ENCODE measurements at places on chromosomes 5 and 9. TPM values are rescaled to one million over a fixed set of nuclear protein-coding genes. Genes with fewer than 3 reads are reported as not detected.

DNA sequence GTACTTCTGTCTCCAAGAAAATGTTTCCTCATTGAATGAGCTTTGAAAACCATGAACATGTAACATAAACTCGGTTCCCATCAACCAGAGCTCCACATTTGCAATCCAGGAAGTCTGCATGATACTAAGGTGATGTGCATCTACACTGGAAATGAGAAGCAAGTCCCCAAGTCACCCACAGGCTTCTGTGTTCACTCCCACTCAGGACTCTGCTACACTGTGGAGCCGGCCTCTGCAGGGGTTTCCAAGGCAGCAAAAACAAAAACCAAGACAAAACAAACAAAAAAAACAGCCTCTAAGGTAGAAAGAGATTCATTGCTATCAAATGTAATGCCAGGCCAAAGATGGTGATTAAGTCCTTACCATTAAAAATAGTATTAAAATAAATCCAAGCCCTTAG, 593.7 kb downstream of the IRX1 start:
- H3K4me1 ChIP-seq, result peaks cover 6% of the 10 kb centered on the region
- peaks cover 3% of the 10 kb centered on the region for H3K36me3 ChIP-seq
- H3K27ac ChIP-seq, result no peak overlapping the region
- H3K4me3 ChIP-seq, result peak overlapping the region; percentile 21
- DNase-seq, result no peak

GRCh38 chr9:111842313-111842712, 47.6 kb upstream of the SHOC1 start:
- no peak overlapping the region for H3K4me3 ChIP-seq
- no peak for DNase-seq
- no peaks in the 10 kb centered on the region for H3K36me3 ChIP-seq
- no peaks in the 10 kb centered on the region for H3K4me1 ChIP-seq
- no peaks in the 10 kb centered on the region for H3K27me3 ChIP-seq

DNA sequence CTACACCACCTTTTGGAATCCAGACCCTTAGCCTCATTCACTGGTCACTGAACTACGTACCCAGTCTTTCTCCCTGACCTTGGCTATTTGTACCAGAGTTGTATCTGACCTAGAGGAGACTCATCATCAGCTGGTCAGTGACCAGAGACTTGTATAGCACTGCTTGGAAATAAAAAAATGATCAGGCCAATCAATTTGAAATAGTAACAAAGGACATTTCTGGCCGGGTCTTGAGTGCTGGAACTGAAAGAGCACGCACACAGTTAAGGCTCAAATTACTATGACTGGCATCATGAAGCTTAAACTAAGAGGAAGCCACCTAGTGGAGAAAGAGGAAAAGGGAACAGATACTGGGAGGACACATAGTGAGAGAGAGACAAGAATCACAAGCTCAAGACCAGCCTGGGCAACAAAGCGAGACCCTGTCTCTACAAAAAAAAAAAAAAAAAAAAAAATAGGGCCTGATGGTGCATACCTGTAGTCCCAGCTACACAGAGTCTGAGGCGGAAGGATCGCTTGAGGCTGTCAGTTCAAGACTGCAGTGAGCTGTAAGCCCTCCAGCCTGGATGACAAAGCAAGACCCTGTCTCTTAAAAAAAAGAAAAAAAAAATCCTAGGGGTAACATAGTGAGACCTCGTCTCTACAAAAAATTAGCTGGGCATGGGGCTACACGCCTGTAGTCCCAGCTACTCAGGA, 12.8 kb upstream of the SRP19 start:
- no peak overlapping the region for H3K27ac ChIP-seq
- peaks cover 4% of the 10 kb centered on the region for H3K4me1 ChIP-seq
- peak overlapping the region; percentile 6 for H3K4me3 ChIP-seq
- H3K36me3 ChIP-seq, result no peaks in the 10 kb centered on the region
- DNase-seq, result no peak
- peaks cover 5% of the 10 kb centered on the region for H3K27me3 ChIP-seq

- H3K27ac ChIP-seq, result no peak overlapping the region
- no peaks in the 10 kb centered on the region for H3K27me3 ChIP-seq
- peaks cover 12% of the 10 kb centered on the region for H3K4me1 ChIP-seq
Measured at GRCh38 chr5:44646016-44646415, 162.7 kb upstream of the MRPS30 start.

DNA sequence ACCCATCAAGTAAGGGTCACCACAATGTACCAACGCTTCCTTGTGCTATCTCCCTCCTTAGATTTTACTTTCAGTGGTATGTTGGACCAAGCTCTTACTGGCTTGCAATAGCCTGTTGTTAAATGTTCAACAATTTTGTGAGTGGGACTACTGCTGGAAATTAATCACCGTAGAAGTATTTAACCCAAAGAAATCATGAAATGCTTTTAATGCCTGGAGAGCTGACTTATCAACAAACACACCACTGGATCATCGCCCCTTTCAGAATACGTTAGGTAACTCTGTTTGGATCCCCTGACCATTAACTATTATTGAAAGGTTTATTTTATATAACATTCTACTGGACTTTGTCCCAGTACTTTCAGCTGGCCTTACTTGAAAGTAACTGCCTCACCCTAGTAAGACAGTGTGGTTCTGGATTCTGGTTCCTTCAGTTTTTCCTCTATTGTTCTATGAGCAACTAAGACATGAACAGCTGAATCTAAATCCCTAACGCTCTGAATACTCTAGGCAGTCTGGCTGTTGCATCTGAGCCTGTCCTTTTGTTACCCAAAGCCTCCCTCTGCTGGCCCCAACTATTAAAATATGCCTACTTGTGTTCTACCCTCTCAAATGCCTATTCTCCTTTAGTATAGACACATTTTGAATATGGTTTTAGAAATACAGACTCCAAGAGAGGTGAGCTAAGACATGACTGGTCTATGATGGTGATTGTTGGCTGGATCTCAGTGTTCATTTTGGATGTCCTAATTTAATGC, 1203.4 kb upstream of the DMAC1 start:
- no peak overlapping the region for H3K27ac ChIP-seq
- no peak overlapping the region for H3K4me3 ChIP-seq
- H3K4me1 ChIP-seq, result no peaks in the 10 kb centered on the region
- no peak for DNase-seq

Gene NR5A1
- total RNA-seq, result 0.35 TPM

GRCh38 chr5:167001246-167001645, 1290.2 kb upstream of the WWC1 start:
- H3K27ac ChIP-seq, result no peak overlapping the region
- H3K4me1 ChIP-seq, result peaks cover 19% of the 10 kb centered on the region
- no peaks in the 10 kb centered on the region for H3K27me3 ChIP-seq
- no peak overlapping the region for H3K4me3 ChIP-seq
- peaks cover 7% of the 10 kb centered on the region for H3K36me3 ChIP-seq

DNA sequence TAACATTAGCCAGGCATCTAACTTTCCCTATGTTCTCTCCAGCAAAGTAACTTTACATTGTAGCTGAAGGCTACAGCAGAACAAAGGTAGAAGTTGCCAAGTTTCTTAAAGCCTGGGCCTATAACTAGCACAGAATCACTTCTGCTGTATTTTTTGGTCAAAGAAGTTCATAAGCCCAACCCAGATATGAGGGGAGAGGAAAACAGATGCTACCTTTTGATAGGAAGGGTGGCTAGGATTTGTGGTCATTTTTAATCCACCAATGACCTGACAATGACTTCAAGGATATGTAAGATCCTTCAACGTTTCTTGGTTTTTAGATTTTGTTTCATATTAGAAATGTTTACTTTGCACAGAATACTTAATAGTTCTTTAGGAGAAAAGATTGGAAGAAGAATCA, 64.2 kb upstream of the RANBP3L start:
- no peaks in the 10 kb centered on the region for H3K36me3 ChIP-seq
- no peak overlapping the region for H3K4me3 ChIP-seq
- no peaks in the 10 kb centered on the region for H3K27me3 ChIP-seq
- H3K27ac ChIP-seq, result no peak overlapping the region
- DNase-seq, result no peak

Gene TPPP
- total RNA-seq, result 2.7 TPM

DNA sequence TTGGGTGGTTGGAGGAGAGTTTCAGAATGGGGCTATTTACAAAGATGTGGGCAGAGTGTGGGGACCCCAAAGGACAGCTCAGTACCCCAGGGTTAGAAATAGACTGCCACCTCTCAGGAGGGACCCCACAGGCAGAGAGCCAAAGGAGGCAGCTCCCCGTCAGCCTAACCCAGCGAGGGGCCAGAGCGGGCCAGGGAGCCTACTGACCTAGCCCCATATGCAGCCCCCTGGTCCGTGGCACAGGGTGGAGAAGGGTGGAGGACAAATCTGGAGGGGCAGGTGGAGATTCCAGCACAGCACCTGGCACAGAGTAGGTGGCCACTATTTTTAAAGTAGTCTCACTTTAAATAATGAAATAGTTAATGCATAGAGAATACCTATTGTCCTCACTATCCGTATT, 67.2 kb upstream of the ANGPTL2 start:
- no peak overlapping the region for H3K27ac ChIP-seq
- no peaks in the 10 kb centered on the region for H3K27me3 ChIP-seq
- H3K36me3 ChIP-seq, result no peaks in the 10 kb centered on the region
- no peak overlapping the region for H3K4me3 ChIP-seq

DNA sequence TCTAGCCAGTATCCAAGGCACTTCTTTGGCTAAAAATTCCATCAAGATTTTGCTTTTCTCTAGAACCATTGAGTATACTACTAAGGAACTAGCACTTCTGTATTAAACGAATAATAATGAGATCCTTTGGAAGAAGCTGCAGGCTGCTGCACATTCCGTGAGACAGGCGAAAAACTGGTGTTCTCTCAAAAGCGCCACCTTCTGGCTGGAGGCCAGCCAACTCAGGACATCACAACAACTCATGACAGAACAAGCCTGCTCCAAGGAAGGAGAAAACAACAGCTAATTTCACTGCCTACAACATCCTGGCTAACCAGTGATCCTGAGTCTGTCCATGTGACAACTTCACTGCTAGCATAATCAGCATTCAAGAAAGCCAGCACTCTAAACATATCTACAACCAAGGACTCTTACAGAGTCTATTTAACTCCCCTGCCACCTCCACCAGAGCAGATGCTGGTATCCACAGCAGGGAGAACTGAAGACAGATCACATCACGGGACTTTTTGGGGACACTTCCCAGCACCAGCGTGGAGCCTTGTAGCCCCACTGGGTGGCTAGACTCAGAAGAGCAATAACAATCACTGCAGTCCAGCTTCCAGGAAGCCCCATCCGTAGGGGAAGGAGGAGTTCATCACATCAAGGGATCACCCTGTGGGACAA, 150.5 kb downstream of the YTHDC2 start:
- peaks cover 3% of the 10 kb centered on the region for H3K4me1 ChIP-seq
- H3K27me3 ChIP-seq, result no peaks in the 10 kb centered on the region
- DNase-seq, result peak; percentile 22
- H3K4me3 ChIP-seq, result no peak overlapping the region
- H3K36me3 ChIP-seq, result no peaks in the 10 kb centered on the region

Gene PDE6A
- not detected for total RNA-seq

DNA sequence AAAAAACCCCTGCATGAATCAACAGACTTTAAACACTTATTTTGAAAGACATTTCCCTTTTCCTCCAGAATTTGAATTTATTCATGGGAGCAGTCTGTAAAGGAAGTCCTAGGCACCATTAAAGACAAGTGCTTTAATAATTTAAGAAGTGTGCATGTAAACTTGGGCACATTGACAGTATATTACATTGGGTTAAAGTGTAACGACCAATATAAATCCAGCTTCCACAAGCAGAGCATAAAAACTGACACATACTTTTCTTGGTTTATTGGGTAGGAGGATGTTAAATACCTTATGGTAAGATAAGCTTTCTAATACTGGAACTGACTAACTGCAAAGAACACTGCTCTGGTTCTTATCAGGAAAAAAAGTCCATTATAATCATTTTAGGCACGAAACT, 1.2 kb upstream of the ENTREP1 start:
- no peak overlapping the region for H3K27ac ChIP-seq
- H3K4me3 ChIP-seq, result peak overlapping the region; percentile 86
- H3K36me3 ChIP-seq, result no peaks in the 10 kb centered on the region
- no peak for DNase-seq

DNA sequence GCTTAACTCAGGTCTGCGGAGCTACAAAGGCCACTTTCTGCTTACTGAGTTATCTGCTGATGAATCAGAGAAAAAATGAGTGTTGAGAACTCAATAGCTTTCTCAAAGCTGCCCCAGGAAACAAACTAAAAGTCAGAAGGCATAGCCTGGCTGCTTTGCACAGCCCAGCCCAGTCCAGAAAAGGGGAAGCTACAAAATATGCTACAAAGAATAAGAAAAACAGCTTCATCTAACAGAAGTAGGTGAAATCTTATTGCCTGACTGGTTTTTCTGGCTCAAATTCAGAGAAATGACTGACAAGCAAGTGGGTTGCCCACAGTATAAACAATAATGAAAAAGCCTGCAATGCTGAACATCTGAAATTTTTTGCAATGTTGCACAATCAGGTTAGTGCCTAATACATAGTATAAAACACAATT, 156.2 kb downstream of the PPP2R2B start:
- H3K36me3 ChIP-seq, result peaks cover 4% of the 10 kb centered on the region
- no peaks in the 10 kb centered on the region for H3K27me3 ChIP-seq
- no peak for DNase-seq
- no peak overlapping the region for H3K27ac ChIP-seq
- no peak overlapping the region for H3K4me3 ChIP-seq

Gene ELOVL7
- 0.96 TPM for total RNA-seq

DNA sequence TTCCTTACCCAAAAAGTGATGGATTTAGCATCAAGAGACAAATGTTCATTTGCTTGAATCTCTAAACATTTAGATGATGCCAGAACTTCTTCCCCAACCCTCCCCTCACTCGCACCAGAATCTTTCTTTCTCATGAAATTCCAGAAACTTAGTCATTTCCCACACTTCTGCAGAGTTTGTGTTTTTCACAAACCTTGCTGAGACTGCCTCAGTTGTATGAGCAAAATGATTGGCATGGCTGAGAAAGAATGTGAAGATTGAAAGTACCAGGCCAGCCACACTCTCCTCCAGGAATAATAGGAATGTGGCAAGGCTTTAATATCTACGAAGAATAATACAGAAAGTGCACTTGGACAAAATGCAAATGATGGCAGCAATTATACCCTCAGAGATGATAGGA, 428.3 kb upstream of the CDH6 start:
- no peak overlapping the region for H3K27ac ChIP-seq
- H3K36me3 ChIP-seq, result no peaks in the 10 kb centered on the region
- H3K4me1 ChIP-seq, result peaks cover 8% of the 10 kb centered on the region
- H3K4me3 ChIP-seq, result no peak overlapping the region
- no peak for DNase-seq

Gene SMAD5
- total RNA-seq, result 82.6 TPM

DNA sequence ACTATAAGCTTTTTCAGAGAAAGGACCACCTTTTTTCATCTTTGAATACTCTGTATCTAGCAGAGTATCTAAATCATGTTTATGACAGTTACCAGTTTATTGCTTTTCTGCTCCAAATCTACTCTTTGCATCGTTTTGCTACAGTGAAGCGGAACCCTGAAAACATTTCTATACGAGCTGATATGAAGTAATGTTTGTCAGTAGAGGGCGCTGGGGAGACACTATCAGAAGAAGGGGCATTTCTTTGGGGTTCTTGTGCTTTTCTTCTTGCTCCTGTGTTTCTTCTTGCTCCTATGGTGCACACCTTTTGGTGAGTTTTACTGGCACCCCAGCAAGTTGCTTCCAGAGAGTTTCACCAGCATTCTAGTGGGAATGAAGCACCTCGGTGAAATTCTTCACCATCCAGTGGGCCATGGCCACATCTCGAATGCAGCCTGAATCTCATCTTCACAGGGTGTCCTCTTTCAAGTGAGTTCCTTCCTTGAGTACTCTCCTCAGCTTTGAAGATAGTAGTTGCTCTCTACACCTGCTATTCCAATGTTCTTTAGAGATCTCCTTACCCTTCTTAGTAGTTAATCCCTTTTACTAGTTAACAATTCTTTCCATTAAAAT, 98.4 kb downstream of the FGF1 start:
- DNase-seq, result peak; percentile 32
- H3K4me1 ChIP-seq, result peaks cover 13% of the 10 kb centered on the region
- H3K4me3 ChIP-seq, result no peak overlapping the region
- H3K27me3 ChIP-seq, result no peaks in the 10 kb centered on the region
- no peaks in the 10 kb centered on the region for H3K36me3 ChIP-seq

All from neural crest cell (in vitro differentiated cells).